GM04504 (cell line): ENCODE measurements at places on chromosomes 12 and 14.

DNA sequence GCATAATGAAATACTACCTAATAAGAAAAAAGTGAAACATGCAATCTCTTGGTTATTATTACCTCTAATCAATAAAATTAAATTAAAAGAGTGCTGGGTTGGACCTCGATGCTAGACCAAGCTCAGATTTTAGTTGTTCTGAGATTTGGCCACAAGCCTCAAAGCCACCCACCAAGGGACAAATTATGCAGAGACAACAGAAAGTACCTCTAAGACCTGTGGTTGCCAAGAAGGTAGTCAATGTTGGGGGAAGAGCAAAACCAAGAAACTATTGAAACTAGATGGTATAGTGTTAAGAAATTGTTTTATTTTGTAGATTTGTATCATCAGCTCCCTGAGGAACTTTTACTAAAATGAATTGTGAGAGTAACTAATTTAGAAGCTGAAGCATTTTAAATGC, 43.8 kb upstream of the ARID2 start:
- no peak for DNase-seq

GRCh38 chr12:126224032-126224431, 1158.8 kb downstream of the AACS start:
- DNase-seq = no peak

DNA sequence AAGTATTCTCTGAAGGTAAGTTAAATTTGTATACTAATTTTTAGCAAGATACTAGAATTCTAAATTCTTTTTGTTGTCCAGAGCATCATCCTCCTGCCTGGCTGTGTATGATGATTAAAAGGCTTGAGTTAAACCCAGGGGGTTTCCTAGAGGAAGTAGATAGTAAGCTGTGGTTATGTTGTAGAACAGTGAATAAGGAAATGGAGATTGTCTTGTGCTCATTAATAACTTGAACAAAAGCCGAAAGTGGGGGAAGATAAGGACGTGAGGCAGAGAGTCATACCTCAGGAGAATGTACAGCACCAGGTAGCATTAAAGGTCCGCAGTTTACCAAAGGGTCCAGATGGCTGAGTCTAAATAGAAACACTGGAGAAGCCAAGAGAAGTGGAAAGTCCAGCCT, 42.0 kb downstream of the CKB start:
- no peak for DNase-seq

GRCh38 chr14:40983604-40984003, 623.1 kb upstream of the LRFN5 start:
- no peak for DNase-seq

DNA sequence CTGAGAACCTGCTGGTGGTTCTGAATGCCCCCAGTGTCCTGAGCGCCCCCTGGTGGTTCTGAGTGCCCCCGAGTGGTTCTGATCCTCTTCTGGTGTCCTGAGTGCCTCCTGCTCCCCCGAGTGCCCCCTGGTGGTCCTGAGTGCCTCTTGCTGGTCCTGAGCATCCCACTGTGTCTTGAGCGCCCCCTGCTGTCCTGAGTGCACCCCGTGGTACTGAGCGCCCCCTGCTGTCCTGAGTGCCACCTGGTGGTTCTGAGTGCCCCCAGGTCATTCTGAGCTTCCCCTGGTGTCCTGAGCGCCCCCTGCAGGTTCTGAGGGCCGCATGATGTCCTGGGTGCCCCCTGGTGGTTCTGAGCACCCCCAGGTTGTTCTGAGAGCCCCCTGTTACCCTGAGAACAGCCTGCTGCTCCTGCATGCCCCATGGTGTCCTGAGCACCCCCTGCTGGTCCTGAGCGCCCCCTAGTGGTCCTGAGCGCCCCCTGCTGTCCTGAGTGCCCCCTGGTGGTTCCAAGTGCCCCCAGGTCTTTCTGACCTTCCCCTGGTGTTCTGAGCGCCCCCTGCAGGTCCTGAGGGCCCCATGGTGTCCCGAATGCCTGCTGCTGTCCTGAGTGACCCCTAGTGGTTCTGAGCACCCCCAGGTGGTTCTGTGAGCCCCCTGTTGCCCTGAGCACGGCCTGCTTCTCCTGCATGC, 1165.4 kb downstream of the TMEM121 start:
- DNase-seq = no peak

DNA sequence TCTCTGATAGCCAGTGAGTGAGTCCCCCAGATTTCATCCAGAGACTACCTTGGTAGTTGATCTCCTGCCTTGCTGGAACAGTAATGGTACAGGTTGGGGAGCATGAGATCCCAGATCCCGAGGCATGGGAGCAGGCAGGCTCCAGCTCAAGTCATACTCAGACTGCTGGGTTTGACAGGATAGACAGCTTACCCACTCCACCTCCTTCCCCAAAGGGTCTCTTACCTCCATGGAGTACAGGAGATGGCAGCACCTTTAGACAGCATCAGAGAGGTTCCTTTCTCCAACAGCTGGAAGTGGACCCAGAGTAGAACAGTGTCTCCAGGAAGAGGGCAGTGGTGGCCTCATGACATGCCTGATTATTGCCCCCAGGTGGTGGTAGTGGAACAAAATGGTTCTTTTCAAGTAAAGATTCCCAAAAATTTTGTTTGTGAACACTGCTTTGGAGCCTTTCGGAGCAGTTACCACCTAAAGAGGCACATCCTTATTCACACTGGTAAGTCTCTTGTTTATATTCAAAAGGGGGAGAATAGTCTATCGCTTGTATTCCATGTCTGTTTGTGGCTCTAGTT, 4.9 kb upstream of the CSAD start:
- DNase-seq = no peak

GRCh38 chr12:72133497-72134055, 138.6 kb upstream of the TRHDE start:
- DNase-seq = no peak

DNA sequence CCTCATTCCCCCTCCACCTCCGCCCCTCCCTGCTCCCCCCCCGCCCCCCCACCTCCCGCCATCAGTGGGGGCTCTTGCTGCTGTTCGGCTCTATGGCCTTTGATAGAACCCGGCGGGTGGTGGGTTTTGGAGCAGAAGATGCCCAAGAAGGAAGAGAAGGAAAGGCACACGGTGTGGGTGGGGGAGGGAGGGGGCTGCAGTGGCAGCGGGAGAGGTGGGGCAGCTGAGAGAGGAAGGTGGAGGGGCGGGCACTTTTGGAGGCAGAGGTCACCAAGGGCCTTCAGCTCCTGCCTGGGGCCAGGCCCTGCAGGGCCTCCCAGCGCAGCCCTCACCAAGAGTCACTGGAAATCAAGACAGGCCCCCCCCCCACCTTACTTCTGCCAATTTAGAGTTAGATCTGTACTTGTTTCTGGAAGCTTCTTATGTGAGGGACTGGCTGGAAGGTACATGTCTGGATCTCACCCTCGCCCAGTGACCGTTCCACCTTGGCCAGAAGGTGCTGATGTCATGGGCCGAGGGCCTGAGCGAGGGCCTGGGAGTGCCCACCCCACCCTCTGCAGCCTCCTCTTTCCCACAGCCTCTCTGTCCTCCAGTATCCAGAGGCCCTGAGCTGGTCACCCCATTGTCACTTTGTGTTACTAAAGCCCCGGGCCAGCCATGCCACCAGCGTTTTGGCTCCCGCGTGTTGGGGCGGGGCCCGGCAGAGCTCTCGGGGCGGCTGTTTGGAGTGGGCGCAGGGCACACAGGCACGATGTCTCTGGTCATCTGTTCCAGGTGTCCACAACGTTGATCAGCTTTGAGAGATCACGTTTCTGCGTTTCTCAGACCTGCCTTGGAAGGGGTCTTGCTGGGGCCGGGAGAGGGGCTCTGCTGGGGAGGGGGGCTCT, 153.9 kb downstream of the KIF26A start:
- DNase-seq = no peak
